ENCODE measurements at places on chromosomes 3 and 15.

GRCh38 chr3:25748189-25748588 is 35.1 kb downstream of the NGLY1 start:
- DNase-seq, result no peak

DNA sequence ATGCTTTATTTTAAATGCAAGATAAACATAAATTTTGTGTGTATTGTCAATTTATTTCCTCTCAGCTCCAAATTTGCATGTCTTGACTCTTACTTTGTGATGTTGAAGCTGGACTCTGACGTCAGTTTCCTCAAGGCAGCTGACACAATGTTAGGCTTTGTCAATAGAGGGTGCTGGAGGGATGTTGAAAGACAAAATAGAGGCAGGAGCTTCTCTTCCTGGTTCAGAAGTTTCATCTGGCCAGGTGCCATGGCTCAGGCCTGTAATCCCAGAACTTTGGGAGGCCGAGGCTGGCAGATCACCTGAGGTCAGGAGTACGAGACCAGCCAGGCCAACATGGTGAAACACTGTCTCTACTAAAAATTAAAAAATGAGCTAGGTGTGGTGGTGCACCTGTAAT is 408.6 kb downstream of the GBE1 start:
- DNase-seq, result no peak

DNA sequence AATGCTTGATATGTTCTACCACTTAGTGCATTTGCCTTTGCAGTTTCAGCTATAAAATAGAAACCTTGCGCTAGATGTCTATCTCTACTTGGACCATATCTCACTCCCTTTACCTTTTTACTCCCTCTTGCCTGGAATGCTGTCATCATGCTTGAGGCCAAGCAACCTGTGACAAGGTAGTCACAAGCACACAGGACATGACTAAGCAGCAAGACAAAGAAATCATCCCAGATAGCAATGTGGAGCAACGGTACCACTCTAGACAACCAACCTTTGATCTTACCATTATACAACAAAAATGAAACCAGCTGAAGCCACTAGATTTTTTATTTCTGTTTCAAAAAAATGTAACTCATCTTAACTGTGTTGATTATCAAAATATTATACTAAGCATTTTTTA is 50.5 kb upstream of the SPSB4 start:
- DNase-seq, result no peak

DNA sequence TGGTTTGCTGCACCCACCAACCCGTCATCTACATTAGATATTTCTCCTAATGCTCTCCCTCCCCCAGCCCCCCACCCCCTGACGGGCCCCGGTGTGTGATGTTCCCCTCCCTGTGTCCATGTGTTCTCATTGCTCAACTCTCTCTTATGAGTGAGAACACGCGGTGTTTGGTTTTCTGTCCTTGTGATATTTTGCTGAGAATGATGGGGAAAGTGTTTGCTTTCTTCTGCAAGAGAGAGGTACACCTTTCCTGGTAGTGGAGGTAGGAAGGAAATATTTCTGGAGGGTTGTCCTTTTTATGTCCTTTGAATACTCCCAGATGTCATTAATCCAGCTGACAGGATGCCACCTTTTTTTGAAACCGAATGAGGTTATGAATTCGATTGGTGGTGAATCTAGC is 10.5 kb upstream of the SLC28A1 start:
- no peak for DNase-seq

- DNase-seq, result no peak
Observed at GRCh38 chr15:66573719-66574595, 8.2 kb upstream of the LCTL start.

DNA sequence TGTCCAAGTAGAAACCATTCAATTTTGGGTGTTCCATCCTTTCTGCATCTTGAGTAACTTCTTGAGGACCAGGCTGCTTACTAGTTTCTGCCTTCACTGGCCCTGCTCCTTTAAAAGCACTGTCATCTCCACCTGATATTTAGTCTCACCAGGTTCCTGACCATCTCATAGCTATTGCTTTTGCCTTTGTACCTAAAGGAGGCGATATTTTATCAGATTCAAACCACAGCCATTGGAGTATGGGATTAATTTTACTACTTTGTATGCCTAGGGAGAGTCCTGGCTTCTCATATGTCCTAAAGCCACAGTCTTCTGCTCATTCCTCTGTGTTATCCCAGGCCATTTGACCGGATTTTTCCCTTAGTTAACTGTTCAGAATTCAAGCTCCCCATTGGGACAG is 51.8 kb upstream of the RFX7 start:
- no peak for DNase-seq

- DNase-seq, result no peak
Observed at GRCh38 chr15:71249986-71250385, 134.7 kb downstream of the THSD4 start.

DNA sequence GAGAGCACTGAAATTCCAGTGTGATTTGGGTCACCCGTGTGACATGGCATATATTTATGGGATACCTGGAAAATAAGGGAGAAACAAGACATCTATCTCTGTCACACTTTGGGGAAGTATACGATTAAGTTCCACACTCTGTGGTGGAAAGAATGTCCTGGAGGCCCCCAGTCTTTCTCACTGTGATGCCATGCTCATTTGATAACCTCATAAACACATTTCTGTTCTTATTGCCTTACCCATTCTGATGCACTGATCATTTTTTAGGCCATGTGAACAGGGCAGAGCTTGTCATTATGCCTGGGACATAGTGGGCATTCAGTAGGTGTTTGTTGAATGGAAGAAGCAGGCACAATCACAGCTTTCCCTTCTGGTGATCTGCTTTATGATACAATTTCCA is 349.4 kb upstream of the TPRG1 start:
- no peak for DNase-seq

- DNase-seq, result no peak
Observed at GRCh38 chr3:123546133-123546755, 38.6 kb downstream of the HACD2 start.

DNA sequence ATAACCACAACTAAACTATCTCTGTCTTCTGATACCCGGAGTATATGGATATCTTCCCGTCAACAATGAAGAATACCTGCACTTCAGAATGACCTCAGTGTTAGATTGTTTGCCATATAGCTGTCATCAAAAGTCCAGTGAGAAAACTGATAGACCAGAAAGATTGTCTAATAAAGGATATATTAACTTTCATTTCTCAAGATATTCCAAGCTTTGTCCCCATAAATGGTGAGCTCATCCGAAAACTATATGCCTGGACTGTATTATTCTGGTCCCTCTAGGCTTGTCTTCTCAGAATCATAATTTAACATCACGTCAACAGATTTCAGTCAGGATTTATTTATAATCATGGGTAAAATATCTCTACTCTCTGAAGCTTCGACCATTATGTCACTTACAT is 100.5 kb downstream of the ATP8B4 start:
- DNase-seq, result no peak

DNA sequence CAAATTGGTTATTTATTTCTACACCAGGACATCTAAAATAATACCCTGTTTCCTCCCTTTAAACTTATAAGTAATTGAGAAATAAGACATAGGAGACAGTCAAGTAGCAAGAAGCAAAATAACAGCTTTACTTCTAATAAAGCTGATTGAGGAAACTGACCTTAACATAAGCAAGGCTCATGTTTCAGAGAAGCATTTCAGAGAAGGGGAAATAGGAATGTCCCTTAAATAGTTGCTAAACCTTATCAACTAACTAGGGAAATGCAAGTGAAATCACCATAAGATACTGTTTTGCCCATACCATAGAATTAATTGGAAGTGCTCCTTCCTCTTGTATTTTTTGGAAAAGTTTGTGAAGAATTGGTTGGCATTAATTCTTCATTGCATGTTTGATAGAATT is 84.9 kb downstream of the B3GALNT1 start:
- no peak for DNase-seq

- no peak for DNase-seq
Observed at GRCh38 chr3:158804441-158804840, 2.6 kb downstream of the MFSD1 start.

GRCh38 chr3:24802614-24803013 is 308.0 kb upstream of the THRB start:
- DNase-seq, result no peak
